ENCODE measurements at places on chromosomes 1 and 21. TPM values are rescaled to one million over a fixed set of nuclear protein-coding genes. Genes with fewer than 3 reads are reported as not detected.

Gene ADIPOR1
- total RNA-seq, result 90.8 TPM

Gene VANGL2
- total RNA-seq, result 1.1 TPM

Gene TMEM51
- 3.3 TPM for total RNA-seq

Gene ARHGEF19
- 4.2 TPM for total RNA-seq

Gene KNCN
- total RNA-seq, result not detected

Gene GJB4
- total RNA-seq, result not detected

Gene PPIAL4G
- not detected for total RNA-seq

Gene TMEM61
- total RNA-seq, result not detected

Gene CFHR5
- not detected for total RNA-seq

Gene TSPAN1
- 0.84 TPM for total RNA-seq

Gene SPRR3
- not detected for total RNA-seq

Gene FHAD1
- total RNA-seq, result not detected

Gene PRMT2
- 83.7 TPM for total RNA-seq

Gene RXRG
- 7.9 TPM for total RNA-seq

Gene CAPN8
- total RNA-seq, result not detected
